ENCODE measurements at places on chromosomes 6 and 20.

DNA sequence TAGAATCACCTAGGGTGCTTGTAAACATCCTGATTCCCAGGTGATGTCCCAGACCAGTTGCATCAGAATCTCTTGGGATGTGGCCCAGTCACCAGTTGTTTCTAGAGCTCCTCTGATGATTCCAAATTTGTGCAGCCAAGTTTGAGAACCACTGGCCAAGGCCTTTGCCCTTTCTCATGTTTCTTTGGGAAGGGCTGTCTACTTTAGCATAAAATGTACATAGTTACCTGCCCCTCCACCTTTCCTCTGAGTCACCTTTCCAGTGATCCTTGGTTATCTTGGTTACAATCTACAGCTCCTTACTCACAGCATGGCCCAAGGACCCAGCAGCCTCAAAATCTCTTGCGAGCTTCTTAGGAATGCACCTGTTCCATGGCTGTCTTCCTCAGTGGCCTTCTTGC is 266.4 kb upstream of the PRND start:
- no peak for DNase-seq

GRCh38 chr6:87154641-87154992 is 748 bp upstream of the ZNF292 start:
- DNase-seq: no peak

- DNase-seq: no peak
Observed at GRCh38 chr20:54342258-54342920, 133.0 kb upstream of the DOK5 start.

GRCh38 chr6:167559675-167560479 is 235.0 kb downstream of the TTLL2 start:
- no peak for DNase-seq

- no peak for DNase-seq
Observed at GRCh38 chr6:22363714-22364239, 66.9 kb upstream of the PRL start.

- DNase-seq: no peak
Observed at GRCh38 chr20:36399147-36399968, 93.2 kb downstream of the DLGAP4 start.

- DNase-seq: peak; percentile 29
Observed at GRCh38 chr20:47502271-47503239, 868 bp downstream of the NCOA3 start.

- no peak for DNase-seq
Observed at GRCh38 chr6:124986164-124986563, 23.9 kb downstream of the RNF217 start.

DNA sequence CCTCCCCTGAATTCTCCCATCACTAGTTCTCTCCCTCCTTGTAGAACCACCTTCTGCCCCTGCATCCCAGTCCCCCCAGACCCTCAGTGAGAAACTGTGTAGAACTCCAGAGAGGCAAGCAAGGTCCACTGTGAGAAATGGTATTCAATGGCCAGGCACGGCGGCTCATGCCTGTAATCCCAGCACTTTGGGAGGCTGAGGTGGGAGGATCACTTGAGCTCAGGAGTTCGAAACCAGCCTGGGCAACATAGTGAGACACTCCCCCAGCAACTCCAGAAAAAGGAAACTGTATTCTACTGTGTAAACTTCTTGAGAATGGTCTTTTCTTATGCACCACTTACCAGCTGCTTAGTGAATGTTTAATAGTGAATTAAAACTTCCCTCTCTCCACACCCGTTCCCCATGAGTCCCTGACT is 8.2 kb upstream of the CD83 start:
- DNase-seq: no peak

- DNase-seq: no peak
Observed at GRCh38 chr20:3421985-3422384, 14.5 kb upstream of the DNAAF9 start.
